ENCODE measurements at places on chromosomes 13 and 19.

GRCh38 chr13:23777575-23777870 is 111.7 kb downstream of the MIPEP start:
- DNase-seq, result no peak

DNA sequence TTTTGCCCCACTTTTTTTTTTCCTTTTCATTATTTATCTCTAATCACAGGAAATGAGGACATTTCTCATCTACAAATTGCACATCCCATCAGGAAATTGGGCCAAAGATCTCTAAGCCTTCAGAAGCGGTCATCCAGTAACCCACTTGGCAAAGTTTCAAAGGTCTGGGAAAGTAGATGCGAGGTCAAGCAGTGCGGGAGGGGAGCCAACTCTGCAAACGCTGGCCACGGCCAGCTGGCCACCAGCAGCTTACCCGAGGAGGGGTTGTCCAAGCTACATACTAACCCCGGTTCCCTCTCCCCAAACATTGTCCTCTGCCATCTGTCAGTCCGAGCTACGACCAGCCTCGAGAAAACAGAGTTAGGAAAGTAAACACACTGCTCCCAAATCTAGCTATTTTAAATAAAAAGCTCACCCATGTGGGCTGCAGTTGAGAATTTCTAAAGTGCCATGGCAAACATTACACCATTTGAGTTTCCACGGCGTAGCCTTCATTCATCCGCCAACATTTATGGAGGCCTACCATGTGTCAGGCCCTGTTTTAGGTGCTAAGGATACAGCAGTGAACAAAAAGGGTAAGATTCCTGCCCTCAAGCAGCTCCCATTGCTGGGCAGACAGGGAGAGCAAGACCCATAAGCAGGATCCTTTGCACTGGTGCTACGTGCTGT is 11.5 kb downstream of the FFAR2 start:
- DNase-seq, result no peak

- no peak for DNase-seq
These were observed 13.0 kb downstream of the TRIP10 start for GRCh38 chr19:6752256-6753177.

DNA sequence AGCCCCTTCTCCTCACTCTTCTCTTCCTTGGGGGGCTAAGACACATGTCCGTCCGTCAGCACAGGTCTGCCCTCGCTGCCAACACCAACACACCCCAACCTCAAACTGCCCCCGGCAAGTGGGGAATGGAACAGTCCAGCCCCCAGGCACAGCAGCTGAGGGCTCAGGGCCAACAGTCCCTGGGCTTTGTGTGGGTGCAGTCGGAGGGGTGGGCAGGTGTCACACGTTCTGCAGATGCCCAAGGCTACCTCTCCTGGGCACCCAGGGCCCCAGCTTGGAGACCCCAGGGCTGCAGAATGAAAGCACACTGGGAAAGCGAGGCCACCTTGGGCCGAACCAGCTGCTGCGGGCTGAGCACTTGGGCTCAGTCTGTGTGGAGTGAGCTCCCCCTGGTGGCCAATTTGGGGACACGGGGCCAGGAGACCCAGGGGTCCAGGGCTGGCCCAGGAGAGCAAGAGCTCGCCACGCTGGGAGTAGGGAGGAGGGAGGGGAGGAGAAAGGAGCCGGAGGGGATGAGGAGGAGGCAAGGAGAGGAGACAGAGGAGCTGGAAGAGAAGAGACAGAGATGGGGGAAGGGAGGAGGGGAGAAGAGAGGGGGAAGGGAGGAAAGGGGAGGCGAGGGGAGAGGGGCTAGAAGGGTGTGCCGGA is 14.0 kb upstream of the ATP8B3 start:
- DNase-seq, result peak; percentile 89

GRCh38 chr13:98910501-98910951 is 67.3 kb downstream of the DOCK9 start:
- DNase-seq, result no peak

DNA sequence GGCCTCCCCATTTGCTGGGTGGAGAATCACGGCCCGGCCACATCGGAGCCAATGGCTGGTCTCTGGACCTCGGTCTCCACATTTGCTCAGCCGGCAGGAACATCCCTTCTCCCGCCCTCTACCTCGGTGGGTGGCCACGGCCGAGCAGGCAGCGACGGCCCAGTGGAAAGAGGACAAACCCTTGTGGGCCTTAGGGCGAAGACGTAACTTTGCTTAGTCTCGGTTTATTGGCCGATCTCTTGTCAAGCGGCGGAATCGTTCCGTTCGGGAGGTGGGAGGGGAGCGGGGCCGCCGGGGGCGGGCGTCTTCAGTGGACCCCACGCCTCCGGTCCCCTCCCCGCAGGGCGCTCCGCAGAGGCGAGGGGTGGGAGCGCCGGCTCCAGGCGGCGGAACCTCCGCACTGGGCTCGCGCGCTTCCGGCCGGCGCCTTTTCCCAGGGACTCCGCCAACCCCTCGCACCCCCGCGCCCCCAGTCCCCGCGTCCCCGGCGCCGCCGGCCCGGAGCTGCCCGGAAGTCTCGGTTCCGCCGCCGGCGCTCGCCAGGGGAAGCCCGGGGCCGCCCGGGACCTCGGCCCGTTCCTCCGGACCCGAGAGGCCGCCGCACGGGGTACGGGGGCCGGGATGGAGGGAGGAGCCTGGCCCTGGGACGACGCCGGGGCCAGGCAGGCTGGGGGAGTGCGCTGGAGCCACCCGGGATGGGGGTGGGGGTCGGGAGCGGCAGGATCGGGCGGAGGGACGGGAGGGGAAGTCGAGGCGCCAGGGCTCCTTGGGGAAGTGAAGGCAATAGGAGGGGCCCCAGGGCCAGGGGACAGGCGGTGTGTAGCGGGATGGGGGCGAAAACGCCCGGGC is at the start of gene ZNF580:
Gene ZNF580 (plus strand): TSS at position 426 of the 849 bp plus-strand sequence. CDS start 1,507 bp downstream, outside the sequence.
- peak; percentile 76 for DNase-seq

GRCh38 chr19:45591004-45591637 is 6.5 kb upstream of the OPA3 start:
- peak; percentile 79 for DNase-seq

DNA sequence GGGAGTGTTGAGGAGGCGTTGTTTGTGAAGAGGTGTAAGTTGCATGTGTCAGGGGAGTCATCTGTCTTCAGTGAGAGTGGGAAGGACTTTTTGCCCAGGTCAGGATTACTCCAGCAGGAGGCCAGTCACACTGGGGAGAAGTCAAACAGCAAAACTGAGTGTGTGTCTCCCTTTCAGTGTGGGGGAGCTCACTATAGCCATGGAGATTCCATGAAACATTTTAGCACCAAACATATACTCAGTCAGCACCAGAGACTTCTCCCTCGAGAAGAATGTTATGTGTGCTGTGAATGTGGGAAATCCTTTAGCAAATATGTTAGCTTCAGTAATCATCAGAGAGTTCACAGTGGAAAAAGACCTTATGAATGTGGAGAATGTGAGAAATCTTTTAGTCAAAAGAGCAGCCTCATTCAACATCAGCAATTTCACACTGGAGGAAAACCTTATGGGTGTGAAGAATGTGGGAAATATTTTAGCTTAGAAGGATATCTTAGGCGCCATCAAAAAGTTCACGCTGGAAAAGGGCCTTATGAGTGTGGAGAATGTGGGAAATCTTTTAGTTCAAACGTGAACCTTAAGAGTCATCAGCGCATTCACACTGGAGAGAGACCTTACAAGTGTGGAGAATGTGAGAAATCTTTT is 8.4 kb upstream of the ZNF587 start:
- no peak for DNase-seq

- DNase-seq, result no peak
These were observed 20.7 kb downstream of the PIP5K1C start for GRCh38 chr19:3679581-3679980.

DNA sequence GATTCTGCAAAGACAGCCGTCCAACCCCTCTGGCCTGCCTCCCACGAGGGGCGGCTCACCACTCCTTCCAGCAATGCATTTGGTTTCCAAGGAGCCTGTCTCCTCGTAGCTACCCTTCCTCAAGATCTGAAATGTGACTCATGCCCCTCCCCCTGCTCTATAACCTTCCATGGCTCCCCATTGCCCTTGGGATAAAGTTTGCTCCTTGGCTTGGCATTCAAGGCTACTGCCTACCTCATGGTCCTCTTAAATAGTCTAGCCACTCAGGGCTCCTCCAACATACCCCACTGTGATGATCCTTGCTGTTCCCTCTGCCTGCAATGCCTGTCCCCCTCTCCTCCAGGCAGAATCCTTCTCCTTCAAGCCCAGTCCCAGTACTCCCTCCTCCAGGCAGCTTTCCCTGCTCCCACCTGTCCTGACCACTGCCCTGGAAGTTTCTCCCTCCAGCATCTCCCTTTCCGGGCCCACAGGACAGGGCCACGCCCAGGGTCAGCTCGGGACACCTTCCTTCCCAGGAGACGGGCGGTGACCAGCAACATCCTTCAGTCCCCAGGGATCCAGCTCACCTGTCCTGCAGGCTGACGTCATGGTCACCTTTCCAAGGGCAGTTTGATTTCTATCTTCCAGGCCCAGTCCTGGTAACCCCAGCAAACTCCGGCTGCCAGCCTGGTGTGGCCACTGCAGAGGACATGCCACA is 19.2 kb upstream of the SEMA6B start:
- no peak for DNase-seq

DNA sequence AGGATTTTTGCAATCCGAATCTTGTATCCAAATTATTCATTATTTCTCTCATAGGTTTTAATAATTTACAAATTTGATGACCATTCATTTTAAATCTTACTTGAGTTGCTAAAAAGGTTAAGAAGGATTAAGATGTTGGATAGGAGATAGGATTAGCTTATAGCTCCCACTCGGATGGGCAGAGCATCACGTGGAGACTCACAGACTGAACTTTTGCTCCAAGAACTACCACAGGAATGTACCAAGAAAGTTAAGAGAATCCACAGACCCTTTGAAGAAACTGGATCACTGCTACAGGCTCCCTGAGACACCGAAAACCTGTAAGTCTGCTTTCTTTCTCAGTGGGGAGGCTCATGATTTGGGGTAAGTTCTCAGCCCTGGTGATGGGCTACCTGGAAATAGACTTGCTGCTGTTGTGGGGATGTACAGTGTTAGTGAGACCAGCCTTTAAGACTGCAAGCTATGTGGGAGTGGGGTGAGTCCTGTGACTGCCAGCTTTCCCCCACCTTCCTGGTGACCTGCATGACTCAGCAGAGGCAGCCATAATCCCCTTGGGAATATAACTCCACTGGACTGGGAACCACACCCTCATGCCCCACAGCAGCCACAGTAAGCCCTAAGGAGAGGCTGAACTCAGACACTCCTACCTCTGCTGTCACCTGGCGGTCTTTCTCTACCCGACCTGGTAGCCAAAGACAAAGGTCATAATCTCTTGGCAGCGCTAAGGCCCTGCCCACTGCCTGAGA is 1458.0 kb downstream of the OLFM4 start:
- DNase-seq, result no peak

DNA sequence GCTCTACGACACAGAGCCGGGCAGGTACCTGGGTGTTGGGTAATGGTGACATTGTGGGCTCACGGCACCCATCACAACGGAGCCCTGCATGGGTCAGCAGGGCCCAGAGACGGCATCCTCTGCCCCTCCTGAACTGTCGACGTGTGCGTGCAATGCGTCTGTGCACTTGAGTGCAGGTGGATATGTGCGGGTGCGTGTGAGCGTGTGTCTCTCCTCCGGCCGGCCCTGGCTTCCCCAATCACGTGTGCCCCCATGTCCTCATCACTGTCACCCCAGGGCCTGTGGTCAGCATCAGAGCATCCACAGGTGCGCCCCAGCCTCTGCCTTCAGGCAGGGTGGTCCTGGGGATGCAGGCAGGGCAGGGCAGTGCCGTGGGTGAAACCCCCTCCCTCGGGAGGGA is 37.2 kb upstream of the TPM4 start:
- DNase-seq, result no peak

- no peak for DNase-seq
These were observed 24.2 kb downstream of the GAS6 start for GRCh38 chr13:113839536-113840204.

All from BE2C (cell line).